Right lobe of liver (tissue), 6 donors: ENCODE measurements at places on chromosomes 11 and 22. TPM values are rescaled to one million over a fixed set of nuclear protein-coding genes. Genes with fewer than 3 reads are reported as not detected.
A peak's percentile ranks its signal among the peaks of the same experiment; 100 is the strongest.

CRYBB2 gene
- not detected for total RNA-seq

OR8D4 gene
- not detected for total RNA-seq

GRCh38 chr11:63609971-63610580, 4.2 kb downstream of the PLAAT3 start:
- peak; percentile 22 for DNase-seq

GRCh38 chr11:38272376-38272775, 1674.3 kb upstream of the RAG2 start:
- no peak for DNase-seq

GRCh38 chr11:133904818-133905515, 51.8 kb downstream of the IGSF9B start:
- DNase-seq = peak; percentile 11

DNA sequence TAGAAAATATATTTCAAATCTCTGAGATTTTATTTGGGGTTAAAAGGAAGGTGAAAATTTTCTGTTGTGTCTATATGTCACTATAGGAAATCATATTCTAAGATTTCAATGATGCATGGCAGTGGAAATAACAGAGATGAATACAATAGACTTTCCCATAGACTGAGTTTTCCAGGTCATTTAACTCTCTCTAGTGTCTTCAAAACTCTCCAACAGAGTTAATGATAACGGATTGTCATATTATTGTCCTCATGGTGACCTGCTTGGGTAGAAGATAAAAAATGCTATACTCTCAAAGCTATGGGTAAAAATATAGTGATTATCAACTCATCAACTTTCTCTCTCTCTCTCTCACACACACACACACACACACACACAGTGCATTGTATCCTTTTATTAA, 312.9 kb downstream of the CNTN5 start:
- no peak for DNase-seq

DRD2 gene
- total RNA-seq = not detected

DNA sequence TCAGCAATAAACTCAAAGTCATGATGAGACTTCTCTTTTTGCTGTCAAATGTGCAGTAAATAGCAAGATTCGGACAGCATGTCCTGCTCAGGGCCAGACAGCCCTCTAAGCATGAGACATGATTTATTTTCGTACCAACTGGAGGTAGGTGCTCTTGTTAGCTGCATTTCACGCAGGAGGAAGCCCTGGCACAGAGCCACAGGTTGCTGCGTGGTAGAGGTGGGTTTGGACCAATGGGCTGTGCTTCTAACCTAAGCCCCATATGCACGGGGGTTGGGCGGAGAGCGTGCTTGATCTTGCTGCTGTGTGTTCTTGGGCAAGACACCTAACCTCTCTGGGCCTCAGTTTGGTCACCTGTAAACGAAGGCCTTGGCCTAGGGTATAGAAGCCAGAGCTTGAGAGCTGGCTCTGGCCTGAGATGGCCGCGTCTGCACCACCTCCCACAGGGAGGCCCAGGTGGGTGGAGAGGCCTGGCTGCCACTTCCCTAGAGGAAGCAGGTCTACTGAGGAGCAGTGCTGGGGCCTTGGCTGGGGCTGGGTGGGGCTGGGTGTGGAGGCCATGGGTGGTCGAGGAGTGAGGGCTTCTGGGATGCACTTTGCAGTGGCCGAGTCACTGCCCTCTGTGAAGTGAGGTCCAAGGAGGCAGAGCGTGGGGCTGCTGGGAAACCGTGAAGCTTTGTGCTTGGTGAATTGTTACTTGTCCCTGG, 38.5 kb upstream of the GRAMD4 start:
- peak; percentile 52 for DNase-seq

OR4A16 gene
- not detected for total RNA-seq

DNA sequence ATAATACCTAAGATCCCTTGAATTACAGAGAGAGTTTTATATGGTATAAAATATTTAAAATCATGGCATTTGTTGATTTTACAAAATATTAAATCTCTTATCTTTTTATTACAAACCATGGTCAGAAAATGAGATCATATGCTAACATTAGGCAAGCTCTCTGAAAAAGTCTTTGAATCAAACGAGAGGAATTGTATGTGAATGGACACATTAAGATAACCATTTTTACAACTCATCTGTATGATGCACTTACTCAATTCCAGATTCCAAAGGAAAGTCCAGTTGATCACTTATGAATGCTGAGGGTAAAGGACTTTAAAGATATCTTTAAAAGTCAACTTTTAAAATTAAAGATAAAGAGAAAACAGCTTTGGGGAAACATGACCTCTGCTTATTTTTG, 83.5 kb upstream of the LUZP2 start:
- no peak for DNase-seq

DNA sequence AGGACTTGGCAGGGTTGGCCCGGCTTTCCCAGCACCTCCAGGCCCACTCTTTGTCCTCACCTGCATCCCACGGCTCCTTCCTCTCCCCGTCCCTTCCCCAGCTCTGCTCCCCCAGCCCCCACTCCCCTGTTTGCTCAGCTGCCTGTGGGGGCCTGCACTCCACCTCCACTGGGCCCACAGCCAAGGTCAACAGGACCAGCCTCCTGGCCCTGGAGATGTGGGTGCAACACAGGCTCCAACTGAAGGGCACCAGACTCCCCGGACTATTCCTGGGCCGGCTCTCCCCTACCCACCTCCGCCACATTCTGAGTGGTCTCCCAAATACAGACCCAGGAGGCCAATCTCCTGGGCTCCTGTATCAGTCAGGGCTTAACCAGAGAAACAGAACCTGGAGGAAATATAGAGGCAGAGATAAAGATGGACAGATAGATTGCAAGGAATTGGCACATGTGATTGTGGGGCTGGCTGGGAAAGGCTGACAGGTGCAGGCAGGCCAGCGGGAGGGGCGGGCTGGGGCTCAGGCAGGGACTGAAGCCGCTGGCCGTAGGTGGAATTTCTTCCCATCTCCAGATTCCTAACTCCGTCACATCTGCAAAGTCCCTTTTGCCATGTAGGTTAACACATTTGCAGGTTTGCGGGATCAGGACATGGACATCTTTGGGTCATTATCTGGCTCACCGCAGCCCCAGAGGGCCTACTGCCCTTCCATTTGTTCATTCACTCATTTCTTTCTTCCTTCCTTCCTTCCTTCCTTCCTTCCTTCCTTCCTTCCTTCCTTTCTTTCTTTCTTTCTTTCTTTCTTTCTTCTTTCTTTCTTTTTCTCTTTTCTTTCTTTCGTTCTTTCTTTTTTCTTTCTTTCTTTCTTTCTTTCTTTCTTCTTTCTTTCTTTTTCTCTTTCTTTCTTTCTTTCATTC, 45.8 kb upstream of the MYH9 start:
- peak; percentile 70 for DNase-seq

GRCh38 chr11:79189055-79189454, 251.8 kb downstream of the TENM4 start:
- DNase-seq = no peak

GRCh38 chr22:24008381-24009226, 2.5 kb upstream of the CABIN1 start:
- DNase-seq = no peak

DNA sequence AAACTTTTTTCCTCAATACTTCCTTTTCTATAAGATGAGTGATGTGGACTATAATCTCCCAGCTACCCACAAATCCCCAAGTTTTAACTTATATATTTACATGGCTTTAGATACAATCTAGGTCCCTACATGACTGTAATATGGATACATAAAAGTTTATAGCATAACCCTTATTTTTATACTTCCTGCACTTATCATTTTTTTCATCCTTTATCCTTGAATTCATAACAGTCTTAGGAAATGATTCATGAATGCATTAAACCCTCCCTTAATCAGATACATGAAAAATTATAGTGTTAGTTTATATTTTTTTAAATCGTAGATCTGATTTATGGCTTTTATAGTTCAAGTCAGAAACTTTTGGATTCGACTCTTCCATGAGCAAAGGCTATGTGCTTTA, 195.8 kb downstream of the MAML2 start:
- DNase-seq = no peak

GRCh38 chr11:10640308-10640707, 53.2 kb downstream of the IRAG1 start:
- no peak for DNase-seq

- no peak for DNase-seq
These were observed at the start of gene IGF2 for GRCh38 chr11:2139123-2139521. IGF2 (minus strand) TSS chr11:2139389; CDS start chr11:2135523, 3,866 bp downstream.

GDPD4 gene
- 0.44 TPM for total RNA-seq

DNA sequence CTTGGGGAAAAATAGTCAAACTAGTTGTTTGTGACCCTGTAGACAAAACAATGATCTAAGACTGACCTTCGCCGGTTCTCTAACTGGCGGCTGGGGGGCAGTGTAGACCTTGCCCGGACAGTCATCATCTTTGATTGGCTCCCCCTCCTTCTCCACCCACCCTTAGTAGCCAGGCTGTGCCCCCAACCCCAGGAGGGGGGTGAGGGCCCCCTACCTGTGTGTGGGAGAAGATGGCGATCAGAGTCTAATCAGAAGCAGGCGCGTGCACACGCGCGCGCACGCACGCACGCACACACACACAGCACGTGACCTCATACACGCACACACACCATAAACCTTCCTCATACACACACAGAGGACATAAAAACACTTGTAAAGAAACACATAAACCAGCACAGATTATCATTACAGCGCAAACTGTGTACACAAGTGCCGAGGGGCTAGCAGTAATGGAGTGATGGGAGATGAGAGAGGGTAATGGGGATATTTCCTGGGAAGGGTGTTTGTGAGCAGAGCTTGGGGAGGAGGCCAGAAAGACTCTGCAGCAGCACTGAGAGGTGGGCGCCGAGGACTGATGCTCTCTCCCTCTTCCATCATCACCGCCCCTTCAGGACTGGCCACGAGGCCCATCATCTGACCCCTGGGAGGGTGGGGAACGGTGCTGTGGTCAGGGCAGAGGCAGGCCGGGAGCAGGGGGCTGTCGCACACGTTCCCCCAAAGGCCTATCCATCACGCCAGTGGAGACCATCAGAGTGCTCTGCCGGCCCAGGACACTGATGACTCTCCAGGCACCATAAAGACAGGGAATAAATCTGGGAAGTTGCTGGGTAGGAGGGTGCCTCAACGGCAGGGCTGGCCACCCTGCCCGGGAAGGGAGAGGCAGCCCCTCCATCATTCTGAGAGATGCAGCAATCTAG, 12.2 kb downstream of the NECTIN1 start:
- no peak for DNase-seq

- DNase-seq = no peak
These were observed 17.7 kb downstream of the GP1BB start for GRCh38 chr22:19741053-19741452.

DNA sequence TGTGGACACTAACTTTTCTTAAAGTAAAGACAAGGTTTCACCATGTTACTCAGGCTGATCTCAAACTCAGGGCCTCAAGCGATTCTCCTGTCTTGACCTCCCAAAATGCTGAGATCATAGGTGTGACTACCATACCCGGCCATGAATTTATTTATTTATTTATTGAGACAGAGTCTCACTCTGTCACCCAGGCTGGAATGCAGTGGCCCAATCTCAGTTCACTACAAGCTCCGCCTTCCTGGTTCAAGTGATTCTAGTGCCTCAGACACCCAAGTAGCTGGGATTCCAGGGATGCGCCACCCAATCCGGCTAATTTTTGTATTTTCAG, 29.7 kb upstream of the PCF11 start:
- DNase-seq = no peak

MPZL2 gene
- total RNA-seq = 13.6 TPM

DNA sequence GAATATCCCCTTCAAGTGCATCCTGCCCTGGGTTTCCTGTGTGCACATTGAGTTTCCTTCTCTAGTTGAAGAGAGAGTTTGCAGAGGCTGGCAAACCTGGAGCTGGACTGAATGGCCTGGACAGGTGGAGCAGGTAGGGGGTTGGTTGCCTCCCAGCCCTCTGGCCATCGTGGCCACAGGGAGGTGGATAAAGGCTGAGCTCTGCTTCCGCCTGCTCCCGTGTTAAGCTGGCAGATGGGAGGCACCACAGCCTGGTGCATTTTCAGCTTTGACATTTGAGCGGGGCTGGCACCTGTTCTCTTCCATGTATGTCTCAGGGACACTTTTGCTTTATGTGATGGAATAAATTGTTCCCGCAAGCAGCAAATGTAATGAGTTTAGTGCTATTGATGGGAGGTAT, 11.1 kb downstream of the MICAL2 start:
- DNase-seq = no peak

- DNase-seq = no peak
These were observed 31.6 kb upstream of the HORMAD2 start for GRCh38 chr22:30048681-30049080.

DNA sequence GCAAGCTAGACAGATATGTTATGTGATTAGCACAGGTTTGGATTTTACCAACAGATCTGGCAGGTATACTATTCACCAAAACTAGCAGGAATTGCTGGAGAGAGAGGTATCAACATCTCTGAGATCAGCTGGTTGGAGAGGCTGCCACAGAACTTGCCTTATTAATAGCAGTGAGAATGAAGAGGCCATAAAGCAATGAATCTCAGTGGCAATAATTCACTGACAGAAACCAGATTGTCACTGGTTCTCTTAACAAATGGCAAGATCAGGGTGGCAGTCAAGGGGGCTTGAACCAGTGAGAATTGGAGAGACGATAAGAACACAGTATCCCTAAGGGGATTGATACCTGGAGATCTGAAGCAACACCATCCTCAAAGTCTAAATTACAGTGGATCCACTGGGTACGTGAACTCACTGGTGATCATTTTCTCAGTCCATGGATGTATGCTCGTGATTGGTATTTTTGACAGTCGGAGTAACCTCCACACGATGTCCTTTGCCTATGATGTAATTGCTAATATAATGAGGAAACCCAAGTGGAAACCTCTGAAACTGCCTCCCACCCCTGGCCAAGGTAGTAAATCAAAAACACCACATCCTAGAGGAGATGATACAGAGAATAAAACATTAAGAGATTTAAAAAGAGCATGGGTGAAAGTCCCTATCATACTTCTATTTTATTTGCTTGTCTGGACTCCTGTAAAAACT, 17.7 kb upstream of the SLC5A12 start:
- DNase-seq = no peak

DNA sequence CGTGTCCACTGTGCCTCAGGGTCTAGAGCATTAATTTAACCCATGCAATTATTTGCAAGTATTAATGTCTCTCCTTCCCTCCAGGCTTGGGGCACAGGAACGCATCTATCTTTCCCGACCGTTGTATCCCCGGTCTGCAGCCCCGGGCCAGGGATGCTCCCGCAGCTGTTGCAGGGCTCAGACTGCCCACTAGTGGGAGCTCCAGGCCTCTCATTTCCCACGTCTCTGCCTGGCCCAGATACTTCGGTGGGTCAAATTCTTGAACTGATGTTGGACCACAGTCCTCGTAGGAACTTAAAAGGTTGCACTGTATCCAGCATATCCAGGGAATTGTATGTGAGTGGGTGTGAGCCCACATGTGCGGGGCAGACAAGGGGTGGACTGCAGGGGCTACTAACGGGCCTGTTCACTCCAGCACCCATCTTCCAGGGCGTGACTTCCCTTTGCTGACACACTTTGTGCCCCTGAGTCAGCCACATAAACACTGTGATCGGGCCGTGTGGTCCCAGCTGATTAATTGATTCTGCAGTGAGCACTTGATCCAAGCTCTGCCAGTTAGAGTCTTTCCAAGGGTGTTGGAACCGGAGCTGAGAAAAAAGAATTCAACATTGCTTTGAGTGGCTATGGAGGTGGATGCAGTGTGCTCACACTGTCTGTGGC, 451.3 kb downstream of the TBC1D22A start:
- DNase-seq = no peak
